Stimulated activated CD8-positive, alpha-beta memory T cell treated with anti-CD3 and anti-CD28 coated beads, Interleukin-7, amount 100 ng/mL, for 1 hour (primary cell): ENCODE measurements at places on chromosomes 11 and 22.

- peak; percentile 53 for DNase-seq
Observed at GRCh38 chr11:72821920-72822799, 7.9 kb downstream of the ATG16L2 start.

- DNase-seq: no peak
Observed at GRCh38 chr11:118142809-118143208, 9.8 kb downstream of the SCN4B start.

- no peak for DNase-seq
Observed at GRCh38 chr11:111521135-111521534, 6.6 kb downstream of the HOATZ start.

DNA sequence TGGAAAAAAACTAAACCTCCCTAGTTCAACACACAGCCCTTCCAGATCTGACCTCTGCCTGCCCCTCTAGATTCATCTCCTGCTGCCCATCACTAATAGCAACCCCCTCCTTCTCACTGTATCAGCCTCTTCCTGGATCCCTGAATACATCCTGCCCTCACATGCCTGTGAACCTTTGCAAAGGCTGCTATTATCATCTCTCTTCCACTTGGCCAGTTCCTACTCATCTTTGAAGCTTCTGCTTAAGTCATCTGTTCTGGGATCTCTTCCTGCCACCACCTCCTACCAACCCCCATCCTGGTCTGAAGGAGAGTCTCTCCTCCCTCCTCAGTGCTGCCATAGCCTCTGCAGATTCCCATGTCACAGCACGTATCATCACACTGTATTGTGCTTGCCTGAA lies 38.0 kb upstream of the AMOTL1 start:
- no peak for DNase-seq

- no peak for DNase-seq
Observed at GRCh38 chr11:10325277-10326011, 20.6 kb downstream of the ADM start.
